ENCODE measurements at places on chromosomes 4 and X.

- peak; percentile 45 for DNase-seq
These were observed 41.7 kb downstream of the RBM46 start for GRCh38 chr4:154822775-154823174.

DNA sequence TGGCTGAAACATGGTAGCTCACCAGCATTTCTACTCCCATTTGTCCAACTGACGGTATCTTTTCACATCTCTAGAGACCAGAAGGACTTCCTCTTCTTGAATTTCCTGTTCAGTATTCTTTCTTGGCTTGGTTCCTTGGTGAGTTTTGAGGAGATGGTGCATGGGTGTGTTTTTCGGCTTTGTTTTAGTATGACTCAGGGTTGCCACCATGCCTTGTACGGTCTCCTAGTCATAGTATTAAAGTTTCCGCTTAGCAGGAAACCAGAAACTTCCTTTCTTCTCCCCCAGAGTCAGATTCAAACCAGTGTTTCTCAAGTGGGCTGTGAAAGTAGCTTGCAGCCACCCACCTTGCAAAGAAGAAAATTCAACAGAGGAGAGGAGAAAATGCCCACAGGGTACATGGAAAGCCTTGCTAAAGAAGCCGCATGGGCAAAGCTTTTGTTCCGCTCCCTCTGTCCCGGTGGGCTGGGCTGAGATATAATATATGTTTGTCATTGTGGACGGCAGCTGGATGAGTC is 5.7 kb downstream of the CD99 start:
- peak; percentile 89 for DNase-seq

- DNase-seq, result no peak
These were observed 22.6 kb upstream of the CLCN4 start for GRCh38 chrX:10133980-10134676.

DNA sequence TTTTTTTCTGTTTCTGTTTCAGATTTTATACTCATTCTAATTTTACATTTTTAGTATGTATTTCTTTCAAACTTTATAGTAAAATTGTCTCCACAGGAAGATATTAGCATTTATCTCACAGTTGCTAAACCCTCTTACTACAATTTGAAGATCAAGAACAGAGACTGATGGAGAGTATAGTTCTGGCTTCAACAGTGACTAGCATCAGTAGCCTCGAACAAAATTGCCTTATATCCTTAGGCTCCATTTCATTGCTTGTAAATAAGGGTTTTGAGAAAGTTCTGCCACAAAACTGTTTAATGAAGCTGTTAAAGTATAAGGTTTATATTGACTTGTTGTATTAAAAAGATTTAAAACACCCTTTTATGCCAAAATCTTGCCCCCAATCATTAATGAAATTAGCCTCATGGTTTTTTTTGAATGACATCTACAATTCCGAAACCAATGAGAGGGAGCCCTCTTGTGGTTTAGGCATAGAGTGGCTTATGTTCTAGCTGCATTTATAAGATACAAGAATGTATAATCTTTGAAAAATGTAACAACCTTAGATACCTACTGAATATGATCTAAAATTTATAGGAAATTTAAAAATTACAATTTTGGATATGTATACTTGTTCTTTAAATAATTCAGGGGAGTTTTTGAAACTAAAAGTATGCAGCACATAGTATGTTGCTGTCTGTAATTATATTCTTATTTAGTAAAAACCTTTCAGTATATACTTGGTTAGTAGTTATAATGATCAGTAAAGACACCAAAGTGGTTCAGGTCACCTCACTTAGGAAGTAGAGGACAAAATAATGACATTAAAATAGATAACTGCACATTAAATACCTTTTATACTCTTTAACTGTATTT is 109.8 kb upstream of the HPGD start:
- peak; percentile 34 for DNase-seq

- no peak for DNase-seq
These were observed 616.7 kb downstream of the RAPGEF2 start for GRCh38 chr4:159719531-159719930.

DNA sequence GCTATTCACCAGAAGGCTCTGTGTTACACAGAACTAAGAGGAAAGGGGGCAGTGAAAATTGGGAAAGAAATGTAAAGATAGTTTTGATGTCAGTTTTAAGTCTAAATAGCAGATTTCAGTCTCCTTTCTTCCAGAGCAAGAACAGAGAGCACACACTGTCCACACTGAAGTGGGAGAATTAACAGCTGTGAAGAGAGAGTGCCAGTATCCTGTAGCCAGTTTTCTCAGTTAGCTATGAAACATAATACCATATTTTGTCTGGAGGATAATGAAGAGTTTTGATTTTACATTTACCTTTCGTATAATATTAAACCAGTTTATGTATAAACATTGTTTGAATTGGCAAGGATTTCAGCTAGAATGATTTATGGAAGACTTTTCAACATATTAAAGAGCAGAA is 35.1 kb downstream of the FBXO8 start:
- DNase-seq, result no peak

DNA sequence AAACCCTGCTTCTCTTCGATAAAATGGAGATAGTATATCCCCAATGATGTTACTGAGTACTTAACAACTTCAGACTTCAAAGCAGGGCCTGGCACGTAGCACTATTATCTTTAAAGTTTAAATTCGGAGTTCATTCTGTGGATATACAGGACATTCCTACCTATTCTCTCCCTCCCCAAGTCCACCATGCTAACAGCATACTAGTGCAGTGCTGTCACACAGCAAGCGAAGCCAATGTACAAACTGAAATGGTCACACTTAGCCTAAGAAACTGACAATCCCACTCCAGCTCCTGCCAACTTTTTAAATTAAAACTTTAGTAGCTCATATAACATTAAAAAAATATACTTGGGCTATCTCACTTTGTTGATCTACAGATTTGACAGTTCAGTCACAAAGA is 1.2 kb upstream of the DNAJB14 start:
- no peak for DNase-seq

GRCh38 chrX:103533511-103534216 is 14.4 kb upstream of the RAB40A start:
- no peak for DNase-seq

DNA sequence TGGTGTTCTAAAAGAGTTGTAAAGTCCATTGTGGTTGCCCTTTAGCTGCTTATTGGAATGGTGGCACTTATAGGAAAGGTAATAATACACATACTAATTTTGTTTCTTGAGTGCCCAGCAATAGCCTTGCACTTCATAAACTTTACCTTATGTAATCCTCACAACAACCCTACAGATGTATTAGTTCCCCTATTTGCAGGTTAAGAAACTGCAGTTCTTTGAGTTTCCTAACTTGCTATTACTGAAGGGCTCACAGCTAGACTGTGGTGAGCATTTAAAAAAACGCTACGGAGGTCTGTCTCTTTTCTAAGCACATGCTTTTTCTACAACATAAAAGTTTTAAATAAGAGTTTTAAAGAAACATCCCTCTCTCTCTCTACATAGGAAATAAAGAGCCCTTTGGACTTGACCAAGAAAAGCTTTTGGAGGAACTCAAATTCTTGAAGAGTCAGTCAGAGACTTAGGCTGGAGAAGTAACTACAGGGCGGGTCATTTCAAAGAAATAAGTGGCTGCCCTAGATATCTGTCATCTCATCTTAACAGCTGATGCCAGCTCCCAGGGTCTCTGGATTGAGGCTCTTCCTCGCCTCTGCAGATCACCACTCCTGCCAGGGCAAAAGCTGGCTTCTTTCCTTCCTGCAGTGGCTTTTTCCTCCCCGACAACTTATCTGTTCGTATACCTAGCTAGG is 42.0 kb upstream of the FBXW7 start:
- no peak for DNase-seq

- no peak for DNase-seq
These were observed 19.6 kb downstream of the PIGG start for GRCh38 chr4:518569-519083.

- no peak for DNase-seq
These were observed 97.7 kb upstream of the PTPN13 start for GRCh38 chr4:86496094-86497080.

DNA sequence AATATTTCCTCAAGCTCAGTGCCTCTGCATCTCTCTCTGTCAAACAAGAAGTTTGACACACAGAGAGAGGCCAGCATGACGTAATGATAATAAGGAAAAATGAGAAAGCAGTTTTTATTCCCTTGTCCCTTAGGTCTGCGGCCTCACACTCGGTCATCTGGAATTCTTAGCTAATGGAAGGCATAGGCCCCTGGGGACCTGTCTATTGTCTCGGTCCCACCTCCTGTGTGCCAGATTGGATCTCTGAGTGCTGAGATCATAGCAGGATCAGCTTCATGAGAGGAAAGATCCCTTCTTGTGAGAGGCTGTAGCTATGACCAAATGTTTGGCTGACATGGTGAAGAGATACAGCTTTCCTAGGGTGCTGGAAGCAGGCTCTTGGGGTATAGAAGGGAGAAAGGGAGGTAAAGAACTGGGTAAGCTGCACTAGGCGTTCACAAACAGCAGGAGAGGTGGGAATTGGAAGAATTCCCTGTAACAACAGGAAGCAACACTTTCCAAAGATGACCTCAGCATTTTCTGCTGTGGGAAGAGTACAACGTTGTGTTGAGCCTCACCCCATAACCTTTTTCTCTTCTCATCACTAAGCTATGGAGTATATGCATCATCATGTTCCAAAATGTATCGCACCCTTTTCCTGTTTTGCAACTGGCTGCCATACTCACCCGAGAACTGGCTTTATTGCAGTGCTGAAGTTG is 20.2 kb downstream of the TMEM31 start:
- peak; percentile 58 for DNase-seq

GRCh38 chr4:134934036-134934808 is 732.6 kb upstream of the PABPC4L start:
- DNase-seq, result no peak

DNA sequence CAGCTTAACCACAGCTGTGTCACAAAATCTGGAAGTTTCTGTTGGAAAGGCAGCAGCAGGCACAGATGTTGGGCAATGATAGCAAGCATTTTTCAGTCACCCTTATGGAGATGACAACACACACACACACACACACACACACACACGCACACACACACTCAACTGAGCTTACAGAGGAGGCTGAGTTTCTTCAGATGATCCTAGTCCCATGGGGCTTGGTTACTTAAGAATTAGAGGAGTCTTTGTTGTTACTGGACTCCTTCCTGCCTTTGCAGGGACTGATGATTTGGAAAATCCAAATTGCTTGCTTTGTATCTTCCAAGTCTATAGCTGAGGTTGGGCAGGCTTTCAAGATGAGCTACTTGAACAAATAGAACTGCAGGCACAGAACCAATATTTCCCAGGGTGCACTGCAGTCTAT is 740.1 kb upstream of the PITX2 start:
- peak; percentile 99 for DNase-seq

DNA sequence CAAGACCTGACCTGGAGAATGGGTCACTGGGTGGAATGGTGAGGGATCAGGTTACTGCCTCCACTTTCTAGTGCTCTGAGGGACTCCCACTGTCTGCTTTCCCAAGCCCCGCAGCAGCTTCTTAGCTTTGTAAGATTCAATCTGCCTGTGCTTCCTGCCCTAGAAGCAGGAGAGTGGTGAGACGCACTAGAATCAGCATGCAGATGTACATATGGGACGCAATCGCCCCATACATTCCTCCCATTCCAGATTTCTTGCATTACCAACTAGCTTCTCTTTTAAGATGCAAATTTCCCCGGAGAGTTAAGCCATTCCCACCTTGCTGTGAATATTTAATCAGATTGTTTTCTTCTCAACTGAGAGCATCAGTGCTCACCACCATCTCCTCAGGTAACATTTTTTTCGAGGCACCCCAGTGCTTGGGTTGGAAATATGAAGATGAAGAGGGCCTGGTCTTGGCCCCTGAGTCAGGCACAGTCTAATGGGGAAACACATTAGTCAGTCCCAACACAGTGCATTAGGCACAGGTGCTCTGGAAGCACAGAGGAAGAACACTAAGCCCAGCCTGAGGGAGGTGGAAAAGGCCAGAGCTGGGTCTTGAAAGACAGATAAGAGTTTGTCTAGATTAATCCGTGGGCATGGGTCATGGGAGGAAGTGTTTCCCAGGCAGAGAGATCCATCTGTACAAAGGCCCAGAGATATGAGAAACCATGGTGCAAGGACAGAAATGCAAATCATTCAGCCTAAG is 66.7 kb upstream of the PRPS1 start:
- DNase-seq, result no peak

DNA sequence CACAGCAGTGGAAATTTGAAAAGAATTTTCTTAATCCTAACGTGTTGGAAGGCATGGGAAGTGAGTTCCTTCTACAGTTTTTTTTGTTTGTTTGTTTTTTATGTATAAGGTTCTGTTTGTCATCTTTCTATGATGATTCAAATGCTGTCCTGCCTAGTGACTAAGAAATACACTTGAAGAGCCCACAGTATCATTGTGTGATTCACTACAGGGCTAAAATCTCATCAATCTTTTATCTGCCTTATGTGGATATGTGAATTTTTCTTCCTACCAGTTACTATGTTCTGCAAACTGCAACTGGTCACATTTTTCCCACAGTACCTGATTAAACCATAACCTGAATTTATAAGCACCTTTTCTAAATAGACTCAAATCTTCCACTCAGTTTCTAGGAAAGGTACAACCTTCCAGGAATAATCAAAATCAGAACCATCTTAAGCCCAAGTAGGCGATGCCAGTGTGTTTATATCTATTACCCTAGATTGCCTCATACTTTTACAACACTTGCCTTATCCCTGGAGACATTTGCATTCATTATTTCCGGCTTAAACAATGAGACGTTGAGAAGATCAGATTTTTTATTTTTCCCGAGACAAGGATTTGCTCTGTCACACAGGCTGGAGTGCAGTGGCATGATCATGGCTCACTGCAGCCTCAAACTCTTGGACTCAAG is 214.6 kb upstream of the GALNT7 start:
- DNase-seq, result no peak

- DNase-seq, result no peak
These were observed 21.0 kb downstream of the ATP2B3 start for GRCh38 chrX:153538424-153538823.

GRCh38 chrX:155023907-155024833 is 1.6 kb upstream of the F8 start:
- no peak for DNase-seq

GRCh38 chr4:85153221-85153620 is 186.7 kb upstream of the WDFY3 start:
- DNase-seq, result no peak

- DNase-seq, result no peak
These were observed 2.2 kb downstream of the AKAP17A start for GRCh38 chrX:1593286-1594271.

DNA sequence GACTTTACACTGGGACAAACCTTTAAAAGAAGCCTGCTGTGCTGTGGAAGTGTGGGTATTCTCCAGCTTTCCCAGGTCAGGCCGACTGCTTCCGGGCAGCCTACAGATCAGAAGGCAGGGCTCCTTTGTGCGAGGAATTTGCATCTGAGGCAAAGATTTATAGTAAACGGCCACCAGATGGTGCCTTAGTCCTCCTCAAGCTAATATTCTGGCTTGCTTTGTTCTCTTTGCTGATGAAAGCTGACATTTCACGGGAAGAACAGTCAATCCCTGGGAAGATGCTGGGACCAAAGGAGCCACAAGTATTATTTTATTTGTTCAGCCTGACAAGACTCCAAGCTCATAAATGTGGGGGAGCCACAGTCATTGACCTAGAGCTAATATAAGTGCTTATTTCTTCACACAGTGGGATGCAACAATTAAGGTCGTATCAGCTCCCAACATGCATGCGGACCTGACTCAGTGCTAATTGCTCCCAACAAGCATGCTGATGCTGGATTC is 120.7 kb upstream of the TRIM2 start:
- DNase-seq, result peak; percentile 60

Data from stromal cell of bone marrow (primary cell).